ENCODE measurements at places on chromosomes 1 and 21.

GRCh38 chr1:56434740-56435139 is 144.6 kb downstream of the PLPP3 start:
- no peak for DNase-seq

DNA sequence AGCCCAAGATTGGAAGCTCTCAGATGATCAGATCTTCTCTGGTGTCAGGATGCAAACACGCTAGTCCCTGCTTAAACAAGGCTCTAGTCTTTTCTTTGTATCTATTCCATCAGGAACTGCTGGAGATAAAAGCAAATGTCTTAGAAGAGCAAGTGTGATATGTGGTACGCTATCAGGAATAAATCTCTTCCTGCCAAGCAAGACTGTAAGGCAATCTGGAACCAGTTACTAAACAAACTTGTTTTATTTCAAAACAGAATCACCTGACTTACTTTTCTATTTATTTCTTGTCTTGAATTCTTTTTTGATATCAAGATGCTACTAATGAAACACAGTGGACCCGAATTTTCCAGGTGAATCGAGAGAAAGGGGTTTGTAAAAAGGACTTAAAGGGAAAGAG is 139.9 kb upstream of the ZNF644 start:
- DNase-seq, result no peak

DNA sequence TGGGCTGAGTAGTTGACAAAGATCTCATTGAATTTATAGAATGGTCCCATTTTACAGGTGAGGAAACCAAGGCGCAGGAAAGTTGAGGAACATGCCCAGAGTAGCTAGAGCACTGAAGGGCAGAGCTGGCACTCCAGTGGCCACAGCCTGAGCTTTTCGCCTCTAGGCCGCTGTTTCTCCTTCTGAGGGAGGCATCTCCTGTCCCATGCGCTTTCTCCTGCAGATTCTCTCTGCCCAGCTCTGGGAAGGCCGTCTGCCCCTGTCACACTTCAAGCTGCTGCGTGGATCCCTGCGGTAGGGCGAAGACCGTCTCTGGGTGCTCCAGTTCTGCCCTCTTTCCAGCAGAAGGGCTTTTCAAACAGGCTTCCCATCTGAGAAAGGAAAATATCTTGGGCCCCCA is 159.9 kb downstream of the ACTL8 start:
- DNase-seq, result no peak

GRCh38 chr1:14426854-14427253 is 171.6 kb upstream of the KAZN start:
- no peak for DNase-seq

DNA sequence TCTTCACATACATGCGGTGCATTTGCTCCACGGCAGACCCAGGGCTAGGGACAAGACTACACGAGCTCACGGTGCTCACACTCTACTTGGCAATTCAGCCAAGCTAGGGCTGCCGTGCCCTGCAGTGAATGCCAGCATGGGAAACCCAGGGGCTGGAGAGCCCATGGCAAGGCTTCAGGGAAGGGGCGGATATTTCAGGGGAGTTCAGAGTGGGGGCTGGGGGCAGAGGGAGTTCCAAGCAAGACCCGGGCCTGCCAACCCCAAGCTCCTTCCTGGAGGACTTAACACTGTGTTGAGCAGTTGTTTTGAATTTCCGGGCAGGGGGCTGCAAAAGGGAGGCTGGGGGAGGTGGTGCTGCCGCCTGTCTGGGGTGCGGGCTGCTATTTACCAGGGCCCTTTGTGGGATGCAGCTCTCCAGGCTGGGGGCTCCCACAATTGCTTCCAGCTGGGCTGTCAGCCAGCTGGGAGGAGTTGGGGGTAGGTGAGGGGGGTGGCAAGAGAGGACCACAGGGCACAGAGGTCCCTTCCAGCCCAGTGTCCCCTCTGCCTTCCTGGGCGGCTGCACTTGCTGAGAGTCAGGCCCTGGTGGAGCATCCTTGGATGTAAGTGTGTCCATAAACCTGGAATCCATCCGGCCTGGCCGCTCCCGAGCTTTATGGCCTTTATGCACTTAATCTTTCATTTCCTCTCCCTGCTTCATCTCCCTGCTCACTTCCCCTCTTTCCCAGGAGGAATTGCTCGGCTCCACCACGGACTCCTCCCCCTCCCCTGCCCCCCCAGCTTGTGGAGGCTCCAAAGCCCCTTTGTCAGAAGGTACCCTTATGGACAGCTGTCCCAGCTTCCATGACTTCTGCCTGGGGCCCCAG is 55.8 kb upstream of the SSBP3 start:
- no peak for DNase-seq

- DNase-seq, result no peak
These were observed 119.8 kb downstream of the RGS21 start for GRCh38 chr1:192436441-192437078.

DNA sequence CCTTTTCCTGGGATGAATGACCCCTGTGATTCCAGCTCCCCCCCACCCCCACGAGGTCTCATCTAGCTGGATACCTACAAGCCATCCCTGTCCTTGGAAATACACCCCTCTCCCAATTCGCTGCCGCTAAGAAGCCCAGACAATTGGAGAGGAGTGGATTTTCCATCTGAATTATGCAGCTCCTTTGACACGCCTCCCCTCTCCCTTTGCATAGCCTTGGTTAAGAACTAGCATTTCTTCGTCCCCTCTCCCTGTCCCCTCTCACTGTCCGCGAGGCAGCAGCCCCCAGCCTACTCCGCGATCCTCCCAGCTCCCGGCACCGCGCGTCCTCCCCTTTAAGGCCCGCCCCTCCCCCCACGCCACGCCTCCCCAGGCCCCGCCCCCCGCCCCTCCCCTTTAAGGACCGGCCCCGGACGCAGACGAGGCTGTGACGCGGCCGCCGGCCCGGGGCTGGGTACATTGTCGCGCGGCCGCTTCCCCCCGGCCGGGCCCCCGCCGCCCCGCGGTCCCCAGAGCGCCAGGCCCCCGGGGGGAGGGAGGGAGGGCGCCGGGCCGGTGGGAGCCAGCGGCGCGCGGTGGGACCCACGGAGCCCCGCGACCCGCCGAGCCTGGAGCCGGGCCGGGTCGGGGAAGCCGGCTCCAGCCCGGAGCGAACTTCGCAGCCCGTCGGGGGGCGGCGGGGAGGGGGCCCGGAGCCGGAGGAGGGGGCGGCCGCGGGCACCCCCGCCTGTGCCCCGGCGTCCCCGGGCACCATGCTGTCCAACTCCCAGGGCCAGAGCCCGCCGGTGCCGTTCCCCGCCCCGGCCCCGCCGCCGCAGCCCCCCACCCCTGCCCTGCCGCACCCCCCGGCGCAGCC is at the start of gene MAPKAPK2:
TSS of gene MAPKAPK2 (plus strand) at position 428 of the 856 bp plus-strand sequence. CDS start at position 753, 325 bp downstream.
- peak; percentile 64 for DNase-seq

GRCh38 chr1:153655333-153655732 is 3.2 kb upstream of the SNAPIN start:
- no peak for DNase-seq

DNA sequence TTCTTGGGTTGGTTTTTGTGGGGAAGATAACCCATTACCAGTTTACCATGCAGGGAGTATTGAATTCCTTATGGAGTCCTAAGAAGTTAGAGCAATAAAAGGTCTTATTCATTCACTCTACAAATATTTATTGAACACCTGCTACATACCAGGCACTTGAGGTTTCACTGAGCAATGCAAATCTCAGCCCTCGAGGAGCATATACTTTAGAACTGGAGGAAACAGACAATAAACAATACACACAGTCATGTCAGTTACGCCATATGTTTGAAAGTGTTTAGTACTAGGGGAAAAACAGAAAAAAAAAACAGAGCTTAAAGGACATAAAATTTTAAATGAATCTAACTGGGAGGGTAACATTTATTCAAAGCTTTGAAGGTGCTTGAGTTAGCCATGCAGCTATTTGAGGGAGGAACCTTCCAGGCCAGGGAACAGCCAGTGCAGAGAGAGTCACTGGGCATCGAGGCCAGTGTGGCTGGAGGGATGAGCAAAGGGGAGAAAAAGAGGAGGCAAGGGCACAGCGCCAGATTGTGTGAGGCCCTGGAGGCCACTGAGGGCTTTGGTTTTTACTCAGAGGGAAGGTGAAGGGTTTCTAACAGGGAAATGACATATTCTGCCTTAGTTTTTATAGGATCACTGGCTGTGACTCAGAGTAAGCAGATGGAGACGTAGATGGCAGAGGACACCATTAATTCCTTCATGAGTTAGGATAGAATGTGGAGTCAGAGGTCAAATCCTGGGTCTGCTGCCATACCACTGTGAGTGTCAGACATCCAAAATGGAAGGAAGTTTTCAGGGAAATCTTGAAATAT is 32.7 kb downstream of the C1orf21 start:
- DNase-seq, result no peak

DNA sequence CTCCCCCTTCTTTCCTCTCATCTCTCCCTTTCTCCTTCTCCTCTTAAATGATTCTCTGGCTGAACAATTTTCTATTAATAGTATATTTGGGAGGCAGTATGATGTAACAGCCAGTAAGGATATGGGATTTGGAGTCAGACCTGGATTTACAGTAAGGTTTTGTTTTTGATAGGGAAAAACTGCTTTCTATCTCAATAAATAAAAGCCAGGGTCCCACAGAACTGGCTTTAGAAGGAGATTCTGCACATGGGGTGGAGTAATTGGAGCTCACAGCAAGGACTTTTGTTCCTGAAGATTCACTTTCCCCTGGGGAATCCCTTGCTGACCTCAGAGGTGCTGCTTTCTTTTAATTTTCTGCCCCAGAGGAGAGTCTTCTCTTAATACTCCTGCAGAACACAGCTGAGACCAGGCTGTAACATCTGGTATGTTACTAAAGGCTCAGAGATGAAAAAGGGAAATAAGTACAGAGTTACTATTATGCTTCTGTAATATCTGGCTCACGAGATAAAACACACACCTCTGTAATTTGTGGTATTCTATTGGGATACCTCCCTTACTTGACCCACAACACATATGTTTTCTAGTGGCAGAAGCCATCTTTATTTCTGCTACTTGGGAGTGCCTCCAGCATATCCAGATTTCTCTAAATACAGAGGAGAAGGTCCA is 13.4 kb downstream of the EPB41 start:
- no peak for DNase-seq

GRCh38 chr1:10635085-10635896 is 160.5 kb downstream of the PEX14 start:
- no peak for DNase-seq

- DNase-seq, result no peak
These were observed 413.4 kb downstream of the DSCAM start for GRCh38 chr21:40433538-40433937.

- no peak for DNase-seq
These were observed 12.0 kb downstream of the MIIP start for GRCh38 chr1:12031039-12031980.

DNA sequence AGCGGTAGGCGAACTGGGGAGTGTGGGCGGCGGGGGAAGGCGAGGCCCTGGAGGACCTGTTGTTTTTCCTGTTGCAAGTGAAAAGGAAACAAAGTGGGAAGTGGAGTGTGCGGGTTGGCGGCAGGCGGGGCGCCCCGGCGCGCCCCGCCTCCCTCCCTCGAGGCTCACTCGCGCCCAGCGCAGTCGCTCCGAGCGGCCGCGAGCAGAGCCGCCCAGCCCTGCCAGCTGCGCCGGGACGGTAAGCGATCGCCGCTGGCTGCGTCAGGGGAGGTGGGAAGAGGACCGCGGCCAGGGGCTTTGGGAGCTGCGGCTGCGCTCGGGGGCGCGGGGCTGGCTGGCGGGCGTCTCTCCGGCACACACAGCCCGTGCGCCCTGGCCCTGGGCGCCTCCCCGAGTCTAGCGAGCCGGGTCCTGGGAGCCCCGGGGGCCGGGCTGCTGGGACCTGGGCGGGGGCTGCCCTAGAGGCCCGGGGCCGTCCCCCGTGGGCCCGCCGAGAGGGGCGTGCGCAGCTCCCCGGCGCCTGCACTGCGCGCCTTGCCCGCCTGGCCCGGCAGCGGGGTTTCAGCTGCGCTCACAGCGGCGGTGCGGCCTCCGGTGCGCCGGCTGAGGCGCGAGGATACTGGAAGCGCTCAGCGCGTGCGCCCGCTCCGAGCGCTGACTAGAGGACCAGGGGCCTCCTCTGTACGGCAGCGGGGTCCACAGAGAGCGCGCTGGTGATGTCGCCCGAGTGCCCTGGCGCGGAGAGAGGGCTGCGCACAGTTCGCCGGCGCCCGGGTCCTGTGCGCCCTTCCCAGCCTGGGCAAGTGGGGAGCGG is at the start of gene PIK3CD:
TSS of gene PIK3CD (plus strand) at position 167 of the 814 bp plus-strand sequence. CDS start 58,725 bp downstream, outside the sequence.
- peak; percentile 33 for DNase-seq

GRCh38 chr1:7707527-7707926 is 63.6 kb upstream of the VAMP3 start:
- DNase-seq, result no peak

DNA sequence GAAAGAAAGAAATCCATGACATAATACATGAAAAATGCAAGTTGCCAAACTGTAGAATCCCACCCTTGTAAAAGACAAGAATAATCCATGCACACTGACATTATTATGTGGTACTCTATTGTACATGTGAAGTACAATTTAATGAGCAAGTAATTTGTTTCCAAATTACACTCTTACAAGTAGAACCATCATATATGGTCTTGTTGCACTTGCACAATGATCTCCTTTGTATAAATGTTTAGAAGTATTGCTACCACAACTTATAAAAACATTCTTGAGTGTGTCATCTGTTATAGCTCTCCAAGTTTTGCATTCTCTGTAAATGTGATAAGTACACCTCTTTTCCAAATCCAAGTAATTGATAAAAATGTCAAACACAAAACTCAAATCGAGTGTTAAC is 29.1 kb upstream of the ZNF281 start:
- no peak for DNase-seq

DNA sequence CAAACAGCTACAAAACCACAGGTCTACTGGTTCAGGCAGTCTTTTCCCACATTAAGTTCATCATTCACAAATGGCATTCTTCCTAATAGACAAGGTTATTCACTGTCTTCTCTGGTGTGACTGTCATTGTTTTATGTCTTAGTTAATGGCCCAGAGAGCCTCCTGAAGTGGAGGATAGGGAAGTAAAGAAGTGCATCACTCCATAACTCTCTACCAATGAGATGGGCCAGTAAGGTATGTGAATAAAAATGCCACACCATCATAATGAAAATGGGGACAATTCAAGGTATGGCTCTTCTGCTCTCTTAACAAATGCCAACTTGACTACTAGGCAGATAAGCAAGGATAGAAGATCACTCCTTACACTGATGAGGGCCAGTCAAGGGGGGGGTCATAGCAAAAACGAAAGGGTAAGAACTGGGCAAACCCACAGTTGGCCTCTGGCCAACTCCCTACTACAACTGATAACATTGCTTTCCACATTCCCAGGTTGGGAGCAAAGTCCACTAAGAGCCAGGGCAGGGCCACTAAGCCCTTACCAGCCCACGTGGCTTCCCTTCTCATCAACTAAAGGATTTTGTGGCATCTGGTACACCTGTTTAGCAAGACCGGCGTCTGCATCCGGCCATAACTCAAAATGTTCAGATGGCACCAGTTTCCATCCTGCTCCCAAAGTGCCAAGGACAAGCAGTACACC is 10.0 kb downstream of the PABPC4 start:
- DNase-seq, result no peak

All from activated T-cell treated with anti-CD3 and anti-CD28 coated beads for 24 hours (primary cell).